ENCODE measurements at places on chromosomes 2 and 18. TPM values are rescaled to one million over a fixed set of nuclear protein-coding genes. Genes with fewer than 3 reads are reported as not detected.

The PLEKHH2 gene
- 11.6 TPM for total RNA-seq

The IL37 gene
- not detected for total RNA-seq

The TFCP2L1 gene
- total RNA-seq, result 0.19 TPM

The RPE gene
- total RNA-seq, result 151 TPM

The IL1R1 gene
- total RNA-seq, result 136 TPM

The FHL2 gene
- 247 TPM for total RNA-seq

The COLEC11 gene
- 1.2 TPM for total RNA-seq

The ARHGAP25 gene
- 5.6 TPM for total RNA-seq

The MARCO gene
- total RNA-seq, result not detected

The MERTK gene
- total RNA-seq, result 1.7 TPM

The GTF2A1L gene
- 1.1 TPM for total RNA-seq

The GCA gene
- 6.2 TPM for total RNA-seq

The NFATC1 gene
- total RNA-seq, result 2.3 TPM

The SP140L gene
- total RNA-seq, result 15.5 TPM

The PRSS56 gene
- not detected for total RNA-seq

The MARS2 gene
- total RNA-seq, result 2.3 TPM
